ENCODE measurements at places on chromosomes 2 and 18. TPM values are rescaled to one million over a fixed set of nuclear protein-coding genes. Genes with fewer than 3 reads are reported as not detected.

Gene GKN2
- not detected for total RNA-seq

Gene RNF125
- total RNA-seq, result 0.76 TPM

Gene SERPINB4
- not detected for total RNA-seq

Gene CHRNA1
- under 0.01 TPM for total RNA-seq

Gene PLCD4
- 14.2 TPM for total RNA-seq

Gene ANTXR1
- total RNA-seq, result 403 TPM

Gene CREG2
- under 0.01 TPM for total RNA-seq

Gene NEU2
- not detected for total RNA-seq

Gene TUBA3D
- not detected for total RNA-seq

Gene KCNE4
- total RNA-seq, result 63.8 TPM

Gene PLEK
- total RNA-seq, result 0.32 TPM

Gene SGO2
- total RNA-seq, result 11.8 TPM
